T-helper 2 cell treated with Interferon-gamma antibody and Interleukin-4, amounts not matched to agents 5 μg/mL and 100 μg/mL, for 36 hours (primary cell): ENCODE measurements at places on chromosomes 4 and X.

DNA sequence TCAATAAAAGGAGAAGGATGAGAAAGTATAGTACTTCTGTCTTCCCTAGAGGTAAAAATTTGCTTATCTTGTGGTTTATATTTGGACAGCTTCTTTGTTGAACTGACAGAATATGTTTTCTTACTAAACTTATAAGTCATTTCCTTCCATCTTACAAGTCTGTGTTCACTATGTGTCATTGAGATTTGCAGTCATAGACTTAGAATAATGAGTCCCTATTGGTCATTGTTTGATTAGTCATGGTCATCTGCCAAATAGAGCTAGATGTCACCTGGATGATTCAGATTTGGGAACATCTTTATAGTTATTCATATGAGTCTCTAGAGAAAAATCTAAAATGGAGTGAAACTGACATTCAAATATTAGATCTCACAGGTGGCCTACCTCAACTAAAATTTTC is 51.5 kb downstream of the SPATA18 start:
- DNase-seq, result no peak

DNA sequence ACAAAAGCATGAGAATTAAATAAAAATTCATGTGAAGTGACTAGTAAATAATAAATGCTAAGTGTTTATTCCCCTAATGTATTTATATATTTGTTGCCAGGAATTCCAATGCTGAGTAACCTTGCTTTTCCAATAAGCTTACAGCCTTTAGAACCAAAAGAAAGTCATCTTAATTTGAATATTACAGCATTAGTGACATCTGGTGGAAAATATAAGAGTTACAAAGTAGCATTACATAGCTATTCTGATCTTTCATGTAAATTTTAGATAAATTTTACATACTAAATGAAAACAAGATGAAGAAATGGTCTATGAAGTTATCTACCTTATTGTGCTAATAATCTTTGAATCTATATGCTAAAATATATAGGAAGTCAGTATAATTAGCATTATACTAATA is 10.4 kb downstream of the MAD2L1 start:
- DNase-seq, result no peak

DNA sequence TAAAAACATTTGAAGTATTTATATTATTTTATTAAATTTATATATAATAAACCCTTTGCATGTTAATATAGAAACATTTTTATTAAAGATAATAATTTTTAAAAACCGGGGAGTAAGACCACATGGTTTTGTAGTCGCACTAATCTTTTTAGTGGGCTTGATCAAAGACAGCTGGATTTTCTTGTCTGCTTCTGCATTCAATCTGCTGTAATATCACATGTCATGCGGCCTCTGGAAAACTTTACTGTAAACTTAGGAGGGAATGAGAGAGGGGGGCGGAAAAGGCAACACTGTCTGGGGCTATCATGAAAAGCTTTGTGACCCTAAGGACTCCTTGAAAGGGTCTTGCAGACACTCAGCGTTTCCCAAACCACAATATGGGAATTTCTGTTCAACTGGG is 62.8 kb upstream of the NLGN4X start:
- no peak for DNase-seq

DNA sequence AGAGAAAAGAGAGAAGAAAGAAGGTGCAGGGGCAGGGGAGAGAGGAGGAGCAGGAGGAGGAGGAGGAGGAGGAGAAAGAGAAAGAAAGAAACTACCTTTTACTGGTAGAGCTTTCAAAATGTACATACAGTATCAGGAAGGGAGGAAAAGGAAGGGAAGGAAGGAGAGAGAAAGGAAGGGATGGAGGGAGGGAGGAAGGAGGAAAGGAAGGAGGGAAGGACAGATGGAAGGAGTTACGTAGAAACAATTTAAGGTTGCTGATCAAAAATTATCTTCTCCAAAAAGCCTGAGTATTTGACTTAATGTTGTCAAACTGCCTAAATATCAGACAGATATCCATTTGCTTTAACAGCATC is 13.4 kb downstream of the TBC1D9 start:
- DNase-seq, result no peak

DNA sequence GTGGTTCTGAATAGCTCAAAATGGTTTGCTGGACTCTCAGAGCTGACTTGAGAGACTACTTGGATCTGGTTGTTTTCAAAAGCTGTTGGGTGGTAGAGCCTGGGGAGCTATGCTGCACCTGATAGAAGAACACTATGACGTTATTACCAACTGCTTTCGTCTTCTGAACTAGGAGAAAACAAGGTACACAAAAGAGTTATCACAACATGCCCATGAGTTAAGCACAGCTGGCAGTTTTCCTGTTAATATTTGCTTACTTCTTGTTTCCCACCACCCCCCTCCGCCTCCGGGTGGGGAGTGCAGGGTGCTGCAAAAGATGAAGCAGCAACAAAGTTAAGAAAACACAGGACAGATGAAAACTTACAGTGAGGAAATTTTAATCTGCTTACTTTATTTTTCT is 69.1 kb downstream of the RASL11B start:
- DNase-seq, result no peak

DNA sequence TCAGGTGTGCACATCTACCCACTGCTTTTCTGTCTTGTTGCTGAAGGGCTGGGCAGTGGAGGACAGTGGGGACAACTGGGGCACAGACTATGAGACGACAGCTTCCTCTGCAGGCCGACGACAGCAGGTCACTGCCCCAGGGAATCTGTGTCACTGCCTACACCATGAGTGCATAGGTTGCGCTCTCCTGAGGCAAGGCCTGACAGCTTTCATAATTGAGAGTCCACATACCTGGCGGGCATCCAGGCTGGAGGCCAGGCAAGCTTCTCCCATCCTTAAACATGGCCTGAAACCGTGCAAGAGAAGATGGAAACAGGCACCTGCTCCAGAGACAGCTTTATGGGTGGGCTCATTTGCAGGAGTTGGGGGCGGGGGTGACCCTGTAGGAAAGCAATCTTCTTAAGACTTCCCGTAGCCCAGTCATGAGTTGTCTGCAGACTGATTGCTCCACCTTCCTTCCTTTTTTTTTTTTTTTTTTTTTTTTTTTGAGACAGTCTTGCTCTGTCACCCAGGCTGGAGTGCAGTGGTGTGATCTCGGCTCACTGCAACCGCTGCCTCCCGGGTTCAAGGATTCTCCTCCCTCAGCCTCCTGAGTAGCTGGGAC is 2.9 kb downstream of the ANOS1 start:
- DNase-seq, result no peak

- no peak for DNase-seq
Observed at GRCh38 chr4:143393195-143393594, 56.5 kb downstream of the GAB1 start.
